HFFc6 (cell line): ENCODE measurements at places on chromosomes 7 and 10.

GRCh38 chr10:42926843-42927242, 144.2 kb downstream of the BMS1 start:
- no peak for DNase-seq

GRCh38 chr7:71173955-71174354, 42.0 kb downstream of the GALNT17 start:
- DNase-seq: no peak

- no peak for DNase-seq
Measured at GRCh38 chr7:149586646-149587645, 89.3 kb upstream of the ZNF746 start.

DNA sequence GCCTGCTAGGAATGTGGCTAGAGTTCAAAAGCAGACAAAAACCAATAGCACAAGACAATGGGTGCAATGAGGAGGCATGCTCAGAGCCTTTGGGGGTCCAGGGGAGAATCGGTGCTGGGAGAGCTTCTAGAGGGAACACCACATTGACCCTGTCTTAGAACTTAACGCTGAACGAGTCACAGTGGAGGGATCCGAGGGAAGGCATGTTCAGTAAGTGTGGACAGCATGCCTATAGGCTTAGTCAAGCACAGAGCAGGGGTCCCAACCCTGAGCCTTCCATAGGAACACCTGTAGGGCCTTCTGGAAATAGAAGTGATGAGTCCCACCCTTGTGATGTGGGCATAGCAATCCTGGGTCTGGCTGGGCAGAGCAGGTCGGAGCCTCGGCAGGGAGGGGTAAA, 148.7 kb downstream of the PKD1L1 start:
- no peak for DNase-seq

DNA sequence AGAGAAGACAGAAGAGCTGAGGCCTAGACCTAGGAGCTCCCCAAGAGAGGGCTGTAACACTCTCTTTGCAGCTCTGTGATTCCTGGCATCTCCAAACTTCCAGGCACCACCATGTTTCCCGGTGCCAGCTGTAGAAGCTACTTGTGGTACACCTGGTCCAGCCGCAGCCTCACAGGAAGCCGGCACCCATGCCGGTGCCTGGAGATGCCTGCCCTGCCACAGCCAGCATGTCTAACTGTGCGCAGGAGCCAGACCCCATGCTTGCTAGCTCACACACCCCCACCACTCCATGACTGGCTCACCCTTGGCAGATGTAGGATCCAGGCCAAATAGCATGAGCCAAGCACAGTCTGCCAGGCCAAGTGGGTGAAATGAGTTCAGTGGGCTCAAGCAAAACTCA, 211.7 kb upstream of the GNAI1 start:
- no peak for DNase-seq
